ENCODE measurements at places on chromosomes 3 and 15. TPM values are rescaled to one million over a fixed set of nuclear protein-coding genes. Genes with fewer than 3 reads are reported as not detected.
A peak's percentile ranks its signal among the peaks of the same experiment; 100 is the strongest.

DNA sequence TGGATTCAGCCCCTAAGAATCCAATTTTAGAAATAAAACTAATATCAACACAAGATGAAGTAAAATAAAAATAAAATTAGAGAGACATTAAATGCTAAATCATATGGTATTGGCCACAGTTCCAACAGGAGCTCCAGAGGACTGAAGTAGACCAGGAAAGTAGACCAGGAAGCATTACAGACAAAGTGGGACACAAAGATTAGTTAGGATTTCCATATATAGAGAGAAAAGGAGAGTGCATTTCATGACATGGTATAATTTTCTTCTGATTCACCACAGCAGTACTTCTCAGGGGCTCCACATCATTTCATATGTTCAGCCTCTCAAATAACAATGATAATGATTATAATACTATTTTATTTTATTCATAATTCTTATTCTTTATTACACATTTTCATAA, 18.3 kb downstream of the FGF7 start:
- H3K36me3 ChIP-seq: no peaks in the 10 kb centered on the region
- DNase-seq: no peak
- no peaks in the 10 kb centered on the region for H3K27me3 ChIP-seq

DNA sequence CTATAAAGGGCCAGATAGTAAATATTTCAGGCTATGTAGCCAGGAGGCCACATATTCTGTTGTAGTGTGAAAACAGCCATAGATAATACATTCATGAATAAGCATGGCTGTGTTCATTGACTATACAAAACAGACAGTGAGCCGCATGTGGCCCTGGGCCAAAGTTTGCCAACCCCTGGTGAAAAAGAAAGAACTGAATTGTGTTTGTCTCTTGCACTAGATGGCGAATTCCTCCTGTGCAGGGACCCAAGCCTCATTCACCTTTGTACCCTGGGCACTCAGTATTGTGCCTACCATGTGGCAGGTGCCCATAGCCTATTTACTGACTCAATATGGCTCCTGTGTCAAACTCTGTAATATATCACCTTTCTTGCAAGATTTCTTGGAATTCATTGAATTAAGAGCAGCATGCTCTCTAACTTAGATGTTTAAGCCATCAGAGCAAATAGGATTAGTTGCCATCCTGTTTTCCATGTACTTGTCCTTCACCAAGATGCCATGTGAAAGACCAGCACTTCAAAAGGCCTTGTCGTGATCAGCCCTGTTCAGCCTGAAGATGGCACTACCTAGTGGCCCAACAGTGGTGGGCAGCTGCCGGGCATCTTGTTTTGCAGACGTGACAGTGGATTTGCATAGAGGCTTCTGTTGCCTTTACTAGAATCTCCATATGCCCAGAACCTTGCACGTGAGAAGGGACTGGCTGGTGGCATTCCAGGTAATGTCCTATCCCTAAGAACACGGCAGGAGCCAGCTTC, 50.9 kb upstream of the CMTM7 start:
- no peaks in the 10 kb centered on the region for H3K36me3 ChIP-seq
- DNase-seq: no peak
- H3K4me3 ChIP-seq: no peak overlapping the region
- H3K27me3 ChIP-seq: peaks cover 7% of the 10 kb centered on the region
- no peaks in the 10 kb centered on the region for H3K4me1 ChIP-seq

ANKRD34C gene
- total RNA-seq: not detected

DNA sequence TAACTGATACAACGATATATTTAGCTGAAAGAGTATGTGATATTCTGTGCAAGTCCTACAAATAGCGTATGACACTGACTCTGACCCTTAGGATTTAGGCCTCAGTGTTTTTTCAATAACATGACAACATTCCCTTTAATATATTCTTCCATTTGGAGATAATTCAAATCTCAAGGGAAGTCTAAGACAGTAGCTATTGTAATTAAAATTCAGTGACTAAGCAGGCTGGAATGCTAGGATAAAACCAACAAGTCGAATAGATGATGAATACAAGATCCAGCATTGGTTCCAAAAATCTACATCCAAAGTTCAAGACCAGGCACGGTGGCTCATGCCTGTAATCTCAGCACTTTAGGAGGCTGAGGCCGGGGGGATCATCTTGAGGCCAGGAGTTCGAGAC, 56.2 kb downstream of the QTRT2 start:
- H3K4me1 ChIP-seq: no peaks in the 10 kb centered on the region
- no peaks in the 10 kb centered on the region for H3K27me3 ChIP-seq
- no peak overlapping the region for H3K4me3 ChIP-seq

DNA sequence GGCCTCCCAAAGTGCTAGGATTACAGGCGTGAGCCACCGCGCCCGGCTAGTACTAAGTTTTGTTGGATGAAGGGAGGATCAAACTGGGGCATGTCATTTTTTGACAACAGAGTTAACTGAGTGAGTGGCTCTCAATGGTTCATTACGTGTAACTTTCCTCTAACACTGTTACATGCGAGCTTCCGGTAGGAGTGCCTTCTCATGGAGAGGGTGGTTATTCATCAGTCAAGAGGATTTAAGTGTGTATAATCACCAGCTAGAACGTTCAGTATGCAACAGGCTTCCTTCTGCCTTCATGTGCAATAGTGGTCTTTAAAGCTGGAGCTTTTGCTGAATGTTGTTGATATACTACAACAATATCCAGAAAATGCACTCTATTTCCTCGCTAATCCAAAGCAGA, 19.1 kb upstream of the GOLGA8A start:
- H3K27me3 ChIP-seq: no peaks in the 10 kb centered on the region
- no peak overlapping the region for H3K4me3 ChIP-seq
- DNase-seq: no peak
- H3K27ac ChIP-seq: no peak overlapping the region
- H3K36me3 ChIP-seq: no peaks in the 10 kb centered on the region

CYP1A1 gene
- total RNA-seq: 0.07 TPM

DNA sequence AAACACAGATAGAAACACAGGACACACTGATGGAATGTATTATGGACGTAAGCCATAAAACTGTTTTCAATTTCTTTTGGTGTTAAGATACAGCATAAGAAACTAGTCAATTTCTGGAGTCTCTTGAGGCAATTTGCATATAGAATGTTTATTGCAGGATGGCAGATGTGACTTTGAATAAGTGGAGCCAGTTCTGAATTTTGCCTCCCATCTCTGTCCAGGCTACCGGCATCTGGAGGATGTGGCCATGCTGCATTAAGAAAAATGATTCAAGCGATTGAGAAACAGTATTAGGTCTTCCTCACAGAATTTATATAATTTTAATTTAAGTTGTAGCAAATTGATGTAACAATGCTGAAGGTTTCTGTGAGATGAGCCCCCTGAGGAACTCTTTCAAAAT, 81.5 kb downstream of the CHST2 start:
- H3K27me3 ChIP-seq: no peaks in the 10 kb centered on the region
- peaks cover 3% of the 10 kb centered on the region for H3K4me1 ChIP-seq
- H3K36me3 ChIP-seq: no peaks in the 10 kb centered on the region
- no peak overlapping the region for H3K4me3 ChIP-seq

LYZL4 gene
- total RNA-seq: not detected

GOLGA6D gene
- not detected for total RNA-seq

FILIP1L gene
- 1.6 TPM for total RNA-seq

GRCh38 chr3:132592216-132592615, 4.9 kb upstream of the ACKR4 start:
- H3K4me3 ChIP-seq: no peak overlapping the region
- H3K27me3 ChIP-seq: no peaks in the 10 kb centered on the region
- H3K4me1 ChIP-seq: no peaks in the 10 kb centered on the region
- H3K36me3 ChIP-seq: no peaks in the 10 kb centered on the region
- no peak for DNase-seq

- no peak overlapping the region for H3K27ac ChIP-seq
- H3K36me3 ChIP-seq: no peaks in the 10 kb centered on the region
- DNase-seq: no peak
- no peak overlapping the region for H3K4me3 ChIP-seq
- no peaks in the 10 kb centered on the region for H3K4me1 ChIP-seq
- no peaks in the 10 kb centered on the region for H3K27me3 ChIP-seq
These were observed 506.2 kb upstream of the IL12A start for GRCh38 chr3:159482241-159482993.

DNA sequence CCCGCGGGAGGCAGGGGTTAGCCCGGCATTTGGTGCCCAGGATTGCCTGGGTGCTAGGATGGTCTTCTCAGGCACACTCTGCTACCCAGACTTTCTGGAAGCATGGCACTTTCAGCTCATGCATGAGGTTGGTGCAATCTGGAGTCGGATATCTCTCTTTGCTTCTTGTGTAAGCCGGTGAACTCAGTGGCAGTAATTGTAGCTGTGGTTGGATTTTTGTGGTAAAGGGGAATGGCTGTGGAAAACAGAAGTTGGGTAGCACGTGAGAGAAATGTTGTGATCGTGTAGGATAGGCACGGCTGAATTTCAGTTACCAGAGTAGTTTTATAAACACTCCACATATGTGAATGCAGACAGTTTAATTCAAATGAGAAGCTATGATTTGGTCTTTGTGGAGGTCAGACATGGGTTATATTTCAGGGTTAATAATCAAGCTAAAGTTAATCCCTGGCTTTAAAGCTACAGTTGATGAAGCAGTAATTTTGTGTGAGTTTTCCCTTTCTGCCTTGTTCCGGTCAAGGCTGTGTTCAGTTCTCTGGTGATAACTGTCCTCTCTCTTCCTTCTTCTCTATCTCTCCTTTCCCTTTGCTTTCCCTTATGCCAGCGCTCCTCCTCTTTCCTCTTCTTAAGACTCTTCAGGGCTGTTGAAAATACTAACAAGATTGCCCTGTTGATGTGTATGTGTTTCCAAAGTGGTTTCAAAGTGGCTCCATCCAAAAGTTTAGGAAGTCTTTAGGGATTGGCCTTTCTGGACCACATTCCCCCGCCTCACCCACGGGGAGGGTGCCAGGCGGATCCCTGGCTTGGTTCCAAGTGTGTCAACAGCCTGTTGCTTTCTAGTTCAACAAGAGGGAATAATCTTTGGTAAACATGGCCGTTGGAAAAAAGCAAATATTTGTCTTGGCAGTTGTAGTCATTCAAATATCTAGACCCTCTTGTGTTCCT, 404.6 kb upstream of the C2CD4B start:
- H3K27ac ChIP-seq: no peak overlapping the region
- DNase-seq: no peak
- peaks cover 6% of the 10 kb centered on the region for H3K27me3 ChIP-seq
- no peaks in the 10 kb centered on the region for H3K4me1 ChIP-seq
- no peak overlapping the region for H3K4me3 ChIP-seq

SCN11A gene
- total RNA-seq: not detected

SLC24A5 gene
- total RNA-seq: not detected

GRCh38 chr15:57476533-57476975, 100.2 kb downstream of the CGNL1 start:
- no peak overlapping the region for H3K27ac ChIP-seq
- no peaks in the 10 kb centered on the region for H3K4me1 ChIP-seq
- H3K36me3 ChIP-seq: no peaks in the 10 kb centered on the region
- peaks cover 41% of the 10 kb centered on the region for H3K27me3 ChIP-seq
- no peak for DNase-seq
- H3K4me3 ChIP-seq: no peak overlapping the region

DNA sequence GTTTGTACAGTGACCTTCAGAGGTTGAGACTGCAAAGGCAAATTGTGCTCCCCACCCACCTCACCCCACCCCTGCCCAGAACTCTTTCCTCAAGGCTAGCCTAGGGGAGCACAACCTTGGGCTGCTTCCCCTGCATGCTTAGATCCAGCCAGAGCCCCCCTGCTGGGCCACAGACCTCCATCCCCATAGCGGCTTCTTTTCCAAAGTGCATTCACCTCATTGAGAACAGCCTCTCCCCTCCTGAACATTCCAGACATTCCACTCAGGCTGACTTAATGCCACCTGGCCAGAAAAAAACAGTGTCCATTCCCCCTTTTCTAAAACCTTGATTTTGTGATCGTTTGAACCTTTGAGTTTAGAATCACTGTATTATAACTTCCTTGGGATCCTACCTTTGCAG, 124.4 kb upstream of the TOPAZ1 start:
- DNase-seq: no peak
- no peak overlapping the region for H3K4me3 ChIP-seq
- H3K36me3 ChIP-seq: no peaks in the 10 kb centered on the region
- H3K27me3 ChIP-seq: peaks cover 50% of the 10 kb centered on the region

DYNLT2B gene
- total RNA-seq: 8.6 TPM

ITGA11 gene
- not detected for total RNA-seq

SLCO2A1 gene
- 0.16 TPM for total RNA-seq

MRPL3 gene
- total RNA-seq: 134 TPM

GRCh38 chr3:155227141-155227540, 66.3 kb downstream of the STRIT1 start:
- H3K36me3 ChIP-seq: no peaks in the 10 kb centered on the region
- H3K4me1 ChIP-seq: peaks cover 13% of the 10 kb centered on the region
- no peak overlapping the region for H3K4me3 ChIP-seq
- no peak for DNase-seq
- H3K27me3 ChIP-seq: no peaks in the 10 kb centered on the region
- no peak overlapping the region for H3K27ac ChIP-seq

KNG1 gene
- total RNA-seq: 0.09 TPM

C3orf22 gene
- not detected for total RNA-seq

DNA sequence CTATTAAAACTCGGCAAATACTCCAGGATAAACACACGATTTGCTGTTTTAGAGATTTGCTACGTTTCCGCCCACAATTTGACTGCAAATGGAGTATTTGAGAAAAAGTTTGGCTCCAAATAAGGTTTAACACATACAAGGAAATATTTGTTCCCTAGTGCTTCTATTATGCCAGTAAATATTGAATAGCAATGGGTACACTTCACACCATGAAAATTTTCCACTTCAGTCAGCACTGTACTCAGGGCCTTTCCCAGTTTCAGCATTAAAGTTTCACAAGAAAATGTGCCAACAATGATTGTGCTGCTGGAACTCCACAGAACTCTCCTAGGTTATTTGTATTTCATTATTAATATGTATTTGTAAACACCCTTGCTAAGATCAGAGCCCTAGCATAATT, 498.0 kb downstream of the TBL1XR1 start:
- H3K4me1 ChIP-seq: peaks cover 4% of the 10 kb centered on the region
- no peaks in the 10 kb centered on the region for H3K36me3 ChIP-seq
- no peak overlapping the region for H3K4me3 ChIP-seq
- H3K27me3 ChIP-seq: no peaks in the 10 kb centered on the region

SLC22A14 gene
- not detected for total RNA-seq

GRCh38 chr3:42159706-42160472, 68.7 kb downstream of the TRAK1 start:
- H3K27me3 ChIP-seq: no peaks in the 10 kb centered on the region
- H3K27ac ChIP-seq: no peak overlapping the region
- no peak overlapping the region for H3K4me3 ChIP-seq
- peak; percentile 66 for DNase-seq

GRCh38 chr3:42159147-42159546, 68.0 kb downstream of the TRAK1 start:
- no peaks in the 10 kb centered on the region for H3K36me3 ChIP-seq
- no peak overlapping the region for H3K4me3 ChIP-seq
- no peak for DNase-seq
- no peaks in the 10 kb centered on the region for H3K27me3 ChIP-seq
- H3K4me1 ChIP-seq: peaks cover 11% of the 10 kb centered on the region

HYAL1 gene
- total RNA-seq: 8.4 TPM

- no peaks in the 10 kb centered on the region for H3K4me1 ChIP-seq
- H3K27ac ChIP-seq: no peak overlapping the region
- DNase-seq: no peak
- no peaks in the 10 kb centered on the region for H3K36me3 ChIP-seq
These were observed 86.4 kb upstream of the RORA start for GRCh38 chr15:61315471-61315870.

CAPN3 gene
- total RNA-seq: not detected

- H3K4me3 ChIP-seq: no peak overlapping the region
- no peak overlapping the region for H3K27ac ChIP-seq
- H3K4me1 ChIP-seq: no peaks in the 10 kb centered on the region
- no peaks in the 10 kb centered on the region for H3K36me3 ChIP-seq
- H3K27me3 ChIP-seq: peaks cover 7% of the 10 kb centered on the region
These were observed 448 bp upstream of the KBTBD12 start for GRCh38 chr3:127914584-127914983.
